ENCODE measurements at places on chromosomes 13 and 19. TPM values are rescaled to one million over a fixed set of nuclear protein-coding genes. Genes with fewer than 3 reads are reported as not detected.

GRCh38 chr13:111005364-111005763 lies 90.5 kb upstream of the ANKRD10 start:
- H3K4me3 ChIP-seq: 0 out of 2 replicates have a peak overlapping the region, but pooled peaks have one; percentile 57
- peak; percentile 85 for DNase-seq
- no peaks in the 10 kb centered on the region for H3K36me3 ChIP-seq
- peaks cover 28% of the 10 kb centered on the region for H3K4me1 ChIP-seq
- H3K27ac ChIP-seq: peak overlapping the region; percentile 95

DNA sequence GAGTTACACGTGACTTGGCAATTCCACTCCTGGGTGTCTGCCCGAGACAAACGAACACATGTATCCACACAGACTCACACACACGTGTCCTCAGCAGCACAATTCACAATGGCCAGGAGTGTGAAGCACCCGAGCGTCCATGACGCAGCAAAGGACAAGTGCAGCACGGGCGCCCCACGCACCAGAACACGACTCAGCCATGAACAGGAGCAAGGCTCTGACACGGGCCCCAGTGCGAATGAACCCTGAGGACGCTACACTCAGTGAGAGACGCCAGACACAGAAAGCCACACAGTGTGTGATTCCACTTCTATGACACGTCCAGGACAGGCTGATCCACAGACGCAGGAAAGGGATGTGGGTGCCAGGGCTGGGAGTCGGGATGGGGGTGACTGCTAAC lies 36.4 kb downstream of the PIP5K1C start:
- no peaks in the 10 kb centered on the region for H3K4me1 ChIP-seq
- no peak overlapping the region for H3K4me3 ChIP-seq
- H3K36me3 ChIP-seq: no peaks in the 10 kb centered on the region
- DNase-seq: no peak

DNA sequence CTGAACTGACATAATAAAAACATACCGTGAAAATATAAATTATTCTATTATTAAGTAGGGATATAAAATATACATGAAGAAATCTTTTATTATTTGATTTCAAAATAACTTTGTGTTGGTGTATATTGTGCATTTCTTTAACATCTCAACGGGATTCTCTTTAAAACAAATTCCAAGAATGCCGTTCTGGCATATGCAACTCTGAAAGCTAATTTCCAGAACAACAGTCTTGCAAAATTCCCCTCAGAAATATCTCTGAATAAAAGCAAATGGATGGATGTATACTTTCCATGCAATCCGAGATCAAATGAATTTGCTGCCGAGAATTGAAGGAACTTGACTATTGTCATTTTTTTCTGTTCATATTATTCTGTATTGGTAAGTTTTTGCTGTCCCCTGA lies 1579.8 kb downstream of the PCDH9 start:
- H3K4me1 ChIP-seq: no peaks in the 10 kb centered on the region
- no peak overlapping the region for H3K4me3 ChIP-seq
- no peaks in the 10 kb centered on the region for H3K27me3 ChIP-seq
- no peak overlapping the region for H3K27ac ChIP-seq
- DNase-seq: no peak

DNA sequence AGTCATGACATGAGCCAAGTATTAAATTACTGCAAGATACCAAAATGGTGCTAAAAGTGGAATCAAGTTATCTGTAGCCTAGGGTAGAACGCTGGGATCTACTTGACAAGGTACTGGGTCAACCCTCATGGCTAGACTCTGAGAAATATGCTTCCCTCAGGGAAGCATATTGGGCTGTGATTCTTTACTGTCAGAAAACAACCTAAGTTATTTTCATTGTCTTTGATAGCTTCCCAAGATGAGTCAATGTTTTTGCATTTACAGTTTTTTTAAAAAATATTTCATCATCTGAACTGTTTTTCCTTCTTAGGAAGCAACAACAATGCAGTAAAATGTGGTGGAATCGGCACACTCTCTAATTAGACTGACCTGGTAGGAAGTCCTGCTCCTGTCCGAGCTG lies 218.0 kb downstream of the RGCC start:
- no peak overlapping the region for H3K4me3 ChIP-seq
- DNase-seq: peak; percentile 65
- peak overlapping the region; percentile 35 for H3K27ac ChIP-seq
- H3K36me3 ChIP-seq: no peaks in the 10 kb centered on the region
- H3K4me1 ChIP-seq: peaks cover 34% of the 10 kb centered on the region

GRCh38 chr13:22285867-22286266 lies 615.0 kb downstream of the FGF9 start:
- no peaks in the 10 kb centered on the region for H3K4me1 ChIP-seq
- no peak for DNase-seq
- no peak overlapping the region for H3K4me3 ChIP-seq
- H3K36me3 ChIP-seq: no peaks in the 10 kb centered on the region

ZNF699 gene
- 3.7 TPM for polyA plus RNA-seq

TMEM255B gene
- 8.2 TPM for polyA plus RNA-seq
